T47D (cell line): ENCODE measurements at places on chromosomes 11 and 22.

- DNase-seq = peak; percentile 69
Observed at GRCh38 chr11:57566005-57566904, 1.2 kb downstream of the UBE2L6 start.

DNA sequence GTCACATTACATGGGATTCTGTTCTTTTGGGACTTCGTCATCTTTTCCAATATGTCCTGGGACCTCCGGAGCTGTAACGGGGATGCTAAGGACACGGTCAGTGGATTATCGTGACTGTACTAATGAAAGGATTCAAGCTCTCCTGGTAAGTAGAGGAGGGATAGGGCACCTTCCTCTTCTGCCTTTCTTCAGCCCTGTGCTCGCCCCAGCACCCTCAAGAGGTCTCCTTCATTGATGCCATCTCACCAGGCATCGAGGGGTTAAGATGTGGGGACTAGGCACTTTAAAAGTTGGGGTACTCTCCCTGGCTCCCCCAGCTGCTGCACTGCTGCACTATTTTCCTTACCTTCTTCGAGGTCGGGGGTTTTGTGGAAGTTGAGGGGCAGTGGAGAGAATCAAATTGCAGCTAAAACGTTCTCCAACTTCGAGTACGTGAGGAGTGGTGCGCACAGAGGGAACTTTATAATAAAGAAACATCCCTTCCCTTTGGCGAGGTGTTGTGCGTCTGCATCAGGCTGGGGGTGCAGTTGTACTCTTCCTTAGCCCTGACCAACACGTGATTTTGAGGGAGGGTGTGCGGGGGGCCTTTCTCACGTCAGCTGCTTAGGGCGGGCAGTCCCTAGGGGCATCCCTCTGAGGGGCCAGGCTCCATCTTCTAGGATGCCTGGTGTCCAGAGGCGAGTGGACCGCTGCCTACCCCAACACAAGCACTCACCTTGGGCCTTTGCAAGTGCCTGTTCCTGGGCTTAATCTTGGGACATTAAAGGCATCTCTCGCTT is 96.1 kb downstream of the GRAMD1B start:
- DNase-seq = no peak

- DNase-seq = peak; percentile 68
Observed at GRCh38 chr11:94171693-94172440, 43.2 kb downstream of the PANX1 start.

DNA sequence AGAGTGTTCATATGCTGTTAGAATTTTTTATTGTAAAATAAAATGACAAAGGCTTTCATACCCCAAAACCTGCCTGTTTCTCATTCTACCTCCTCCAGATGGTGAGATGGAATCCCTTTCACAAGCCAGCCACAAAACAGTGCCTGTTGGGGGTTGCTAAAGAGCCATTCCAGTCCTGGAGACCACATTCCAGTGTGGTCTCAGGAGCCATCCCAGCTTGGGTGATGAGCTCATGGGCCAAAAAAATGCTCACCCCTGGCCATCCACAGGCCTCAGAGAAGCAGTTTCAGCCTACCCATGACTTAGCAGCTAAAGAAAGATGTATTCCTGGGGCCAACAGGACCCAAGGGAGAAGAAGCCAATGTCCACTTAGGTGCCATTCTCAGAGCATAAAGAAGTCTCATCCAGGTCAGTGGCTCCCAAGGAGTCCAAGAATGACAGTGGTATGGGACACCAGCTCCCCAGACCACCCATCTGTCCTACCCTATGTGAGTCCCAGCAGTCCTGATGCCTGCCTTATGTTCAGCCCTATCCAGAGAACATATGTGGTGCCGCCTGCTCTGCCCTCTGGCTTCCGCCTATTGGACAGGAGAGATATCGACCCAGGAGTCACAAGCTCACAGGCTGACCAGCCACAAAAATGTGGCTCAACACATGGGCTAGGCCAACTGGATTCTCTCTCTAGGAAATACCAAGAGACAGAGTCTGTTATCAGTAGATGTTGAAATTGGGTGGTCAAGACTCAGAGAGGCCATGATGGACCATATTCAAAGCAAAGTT is 26.4 kb downstream of the C11orf91 start:
- no peak for DNase-seq

- no peak for DNase-seq
Observed at GRCh38 chr22:42418811-42419242, 13.4 kb downstream of the NFAM1 start.

DNA sequence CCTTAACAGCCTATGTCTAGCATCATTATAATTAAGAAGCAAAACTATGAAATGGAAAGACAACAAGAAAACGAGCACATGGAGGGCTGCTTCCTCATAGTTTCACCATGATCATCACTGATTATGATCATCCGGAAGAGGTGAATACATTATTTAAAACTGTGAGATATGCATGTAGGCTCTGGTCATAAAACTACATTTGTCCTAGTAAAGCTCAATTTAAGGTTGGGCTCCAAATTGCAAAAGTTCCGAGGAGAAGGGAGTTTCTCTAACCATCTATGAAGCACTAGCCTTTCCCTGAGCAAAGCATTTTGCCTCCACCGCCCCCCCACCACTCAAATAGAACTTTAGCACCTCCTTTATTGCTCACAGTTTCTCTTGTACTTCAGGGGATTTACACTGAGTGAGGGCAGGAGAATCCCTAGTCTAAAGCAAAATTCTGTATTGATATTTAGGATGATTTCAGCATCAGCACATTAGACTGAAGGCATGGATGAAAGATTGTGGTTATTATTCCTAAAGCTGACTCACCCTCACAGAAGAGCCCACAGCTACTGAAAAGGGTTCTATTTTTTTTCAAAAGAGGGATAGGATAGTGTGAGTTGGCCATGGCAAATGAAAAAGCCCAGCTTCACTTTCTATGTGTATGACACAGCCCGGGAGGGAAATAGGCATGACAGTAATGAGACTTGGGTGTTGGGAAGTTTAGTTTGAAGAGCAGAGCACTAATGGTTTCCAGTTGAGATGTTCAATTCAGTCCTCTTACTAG is 203.4 kb downstream of the CADM1 start:
- no peak for DNase-seq

DNA sequence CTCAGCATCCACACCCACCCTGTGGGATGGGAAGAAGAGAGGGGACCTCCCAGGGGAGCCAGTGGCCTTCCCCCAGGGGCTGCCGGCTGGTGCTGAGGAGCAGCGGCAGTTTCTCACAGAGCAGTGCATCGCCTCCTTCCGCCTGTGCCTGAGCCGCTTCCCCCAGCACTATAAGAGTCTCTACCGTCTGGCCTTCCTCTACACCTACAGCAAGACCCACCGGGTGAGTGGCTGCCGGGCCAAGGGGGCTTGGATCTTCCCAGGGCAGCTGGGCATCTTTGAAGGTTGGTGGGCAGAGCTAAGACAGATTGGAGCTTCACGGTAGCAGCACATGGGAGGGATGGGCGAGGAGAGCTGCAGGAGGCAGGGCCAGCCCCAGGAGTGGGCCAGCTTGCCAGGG is 61.8 kb upstream of the SUSD2 start:
- DNase-seq = no peak

GRCh38 chr11:75246006-75246670 is 5.6 kb downstream of the TPBGL start:
- no peak for DNase-seq

DNA sequence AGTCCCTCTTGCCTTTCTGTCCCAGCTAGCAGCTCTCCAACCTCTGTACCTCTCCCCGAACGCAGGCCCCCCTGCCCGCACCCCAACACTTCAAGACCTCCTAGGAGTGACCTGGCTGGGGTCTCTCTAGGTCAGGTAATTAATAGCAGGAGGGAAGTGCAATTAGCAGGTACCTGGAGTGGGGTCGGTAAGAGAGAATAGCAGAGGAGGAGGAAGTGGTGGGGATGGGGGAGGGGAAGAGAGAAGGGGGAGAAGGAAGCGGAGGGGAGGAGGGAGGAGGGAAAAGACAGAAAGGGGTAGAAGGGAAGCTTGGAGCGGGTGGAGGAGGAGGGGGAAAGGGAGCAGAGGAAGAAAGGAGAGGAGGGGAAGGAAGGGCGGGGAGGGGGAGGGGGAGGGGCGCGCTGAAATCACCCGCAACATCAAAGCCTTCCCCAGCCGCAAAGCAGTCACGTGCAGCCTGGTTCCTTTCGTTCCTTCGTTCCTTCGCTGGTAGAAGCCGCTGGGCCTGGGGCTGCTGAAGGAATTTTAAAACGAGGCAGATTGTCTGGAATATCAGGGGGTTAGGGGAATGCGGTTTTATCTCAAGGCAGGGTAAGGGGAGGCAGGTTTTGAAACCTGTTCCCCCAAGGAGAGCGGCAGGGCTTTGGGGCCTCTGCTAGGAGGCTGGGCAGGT is 29.3 kb upstream of the TCF20 start:
- no peak for DNase-seq

DNA sequence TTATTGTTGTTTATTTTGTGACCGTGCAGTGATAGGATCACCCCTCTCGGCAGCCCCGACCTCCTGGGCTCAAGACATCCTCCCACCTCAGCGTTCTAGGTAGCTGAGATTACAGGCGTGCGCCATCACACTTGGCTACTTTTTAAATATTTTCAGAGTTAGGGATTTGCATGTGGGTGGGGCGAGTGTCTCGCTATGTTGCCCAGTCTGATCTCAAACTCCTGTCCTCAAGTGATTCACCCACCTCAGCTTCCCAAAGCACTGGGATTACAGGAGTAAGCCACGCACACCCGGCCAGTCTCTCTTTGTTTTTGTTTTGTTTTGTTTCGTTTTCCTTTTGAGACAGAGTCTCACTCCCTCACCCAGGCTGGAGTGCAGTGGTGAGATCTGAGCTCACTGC is 1.2 kb upstream of the INTS5 start:
- no peak for DNase-seq

DNA sequence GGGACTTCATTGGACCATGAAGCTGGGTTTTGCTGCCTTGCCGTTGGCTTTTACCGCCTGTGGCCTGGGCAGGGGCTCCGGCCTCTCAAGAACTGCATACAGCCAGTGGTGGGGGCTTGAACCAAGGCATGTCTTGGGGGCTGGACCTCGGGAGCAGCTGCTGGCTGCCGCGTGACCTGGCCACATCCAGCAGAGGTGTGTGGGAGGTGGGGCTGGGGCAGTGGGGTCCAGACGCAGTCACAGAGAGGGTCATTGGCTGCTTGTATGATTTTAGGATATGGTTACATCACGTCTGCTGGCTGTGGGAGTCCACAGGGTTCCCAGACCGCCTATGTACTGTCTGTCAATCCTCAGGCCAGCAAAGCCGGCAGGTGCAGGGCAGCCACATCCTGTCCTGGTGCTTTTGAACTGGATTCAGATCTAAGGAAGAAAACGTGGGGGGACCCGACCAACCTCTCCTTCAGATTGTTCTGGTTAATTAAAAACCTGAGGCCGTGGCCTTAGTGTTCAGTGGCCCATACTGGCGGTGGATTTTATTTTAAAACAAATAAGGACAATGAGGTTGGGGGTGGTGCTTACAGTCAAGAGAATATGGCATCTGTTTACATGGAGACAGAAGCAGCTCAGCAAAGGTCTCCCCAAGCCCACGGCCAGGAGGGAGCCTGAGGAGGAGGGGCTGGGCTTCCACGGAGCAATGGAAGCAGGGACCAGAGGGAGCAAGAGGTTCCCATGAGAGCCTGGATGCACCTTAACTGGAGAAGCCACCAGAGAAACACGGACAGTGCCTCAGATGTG is 426.0 kb downstream of the TBC1D22A start:
- no peak for DNase-seq

DNA sequence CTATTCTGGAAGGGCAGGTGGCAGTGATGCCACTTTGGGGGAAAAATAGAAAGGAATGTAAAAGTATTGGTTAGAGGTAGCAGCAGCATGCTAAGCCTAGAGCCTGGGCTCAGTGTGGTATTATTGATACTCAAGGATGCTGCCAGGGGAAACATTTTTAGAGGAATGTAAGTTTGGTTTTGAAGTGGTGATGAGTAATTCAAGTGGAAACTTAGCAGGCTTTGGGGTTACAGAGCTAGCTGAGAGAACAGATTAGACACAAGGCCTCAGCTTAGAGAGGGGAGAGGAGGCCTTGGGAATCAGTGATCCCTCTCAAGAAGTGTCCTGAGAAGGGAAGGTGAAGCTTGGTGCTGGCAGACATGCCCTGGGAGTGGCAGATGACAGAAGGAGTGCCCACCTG is 32.9 kb upstream of the DDI1 start:
- no peak for DNase-seq

- no peak for DNase-seq
Observed at GRCh38 chr11:91243051-91243450, 981.6 kb upstream of the FAT3 start.

- no peak for DNase-seq
Observed at GRCh38 chr11:133895551-133895950, 50.2 kb upstream of the SPATA19 start.

GRCh38 chr11:63443714-63444113 is 47.3 kb downstream of the PLAAT5 start:
- no peak for DNase-seq

- DNase-seq = no peak
Observed at GRCh38 chr11:67254798-67255197, 11.5 kb upstream of the GRK2 start.

DNA sequence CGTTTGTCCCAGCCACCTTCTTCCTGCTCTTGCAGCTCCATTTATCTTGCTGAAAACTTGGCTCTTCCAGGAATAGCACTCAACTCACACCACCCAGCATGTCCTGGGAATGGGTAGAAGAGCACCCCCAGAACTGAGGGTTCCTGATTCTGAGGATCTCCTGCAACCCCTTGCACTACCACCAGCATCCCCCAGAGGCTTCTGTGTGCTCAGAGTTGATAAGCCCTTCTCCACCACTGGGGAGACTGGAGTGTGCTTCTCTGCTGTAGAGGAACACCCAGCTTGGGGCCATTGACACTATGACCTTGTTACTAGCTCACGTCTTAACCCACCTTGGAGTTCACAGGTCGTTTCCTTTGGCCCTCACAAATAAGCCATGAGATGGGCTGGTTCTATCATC is 121.0 kb downstream of the GRIK4 start:
- no peak for DNase-seq

GRCh38 chr11:10899121-10899830 is 41.4 kb upstream of the ZBED5 start:
- DNase-seq = no peak

DNA sequence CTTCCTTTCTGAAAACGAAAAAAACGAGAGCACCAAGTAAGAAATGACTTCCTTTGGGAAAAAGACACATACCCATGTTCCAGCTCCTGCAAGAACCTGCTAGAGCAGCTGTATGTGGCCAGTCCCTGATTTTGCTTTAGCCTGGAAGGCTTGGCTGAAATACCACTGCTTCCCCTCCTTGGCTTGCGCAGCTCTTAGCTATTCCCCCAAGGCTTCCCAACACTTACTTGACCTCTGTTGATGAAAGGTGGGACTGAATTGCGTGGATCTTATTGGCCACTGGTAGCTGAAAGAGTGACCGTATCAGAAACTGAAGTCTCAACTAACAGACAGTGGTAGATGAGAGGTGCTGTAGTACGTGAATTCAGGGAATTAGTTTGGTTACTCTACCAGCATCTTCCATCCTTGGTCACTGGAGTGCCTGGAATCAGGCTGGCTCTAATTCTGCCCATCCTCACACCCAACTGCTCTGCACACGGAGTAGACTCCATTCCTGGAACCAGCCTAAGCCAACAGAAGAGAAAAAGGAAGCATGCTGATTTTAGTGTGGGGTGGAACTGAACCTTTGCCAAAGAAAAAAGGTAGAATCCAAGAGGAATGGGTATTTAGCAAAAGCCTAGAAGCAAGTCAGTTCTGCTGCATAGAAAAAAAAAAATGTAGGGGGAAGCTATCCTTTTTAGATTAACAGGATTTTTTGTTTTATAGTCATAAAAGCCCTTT is 73.8 kb upstream of the CRTAM start:
- DNase-seq = no peak

- no peak for DNase-seq
Observed at GRCh38 chr11:78072455-78072854, 7.2 kb downstream of the NDUFC2 start.

GRCh38 chr11:96082002-96082899 is 158.3 kb upstream of the MTMR2 start:
- DNase-seq = no peak

- no peak for DNase-seq
Observed at GRCh38 chr11:70551351-70552166, 153.2 kb downstream of the CTTN start.
